ENCODE measurements at places on chromosomes 3 and 15.

GRCh38 chr15:89790661-89791060, 14.5 kb downstream of the MESP2 start:
- DNase-seq, result no peak

DNA sequence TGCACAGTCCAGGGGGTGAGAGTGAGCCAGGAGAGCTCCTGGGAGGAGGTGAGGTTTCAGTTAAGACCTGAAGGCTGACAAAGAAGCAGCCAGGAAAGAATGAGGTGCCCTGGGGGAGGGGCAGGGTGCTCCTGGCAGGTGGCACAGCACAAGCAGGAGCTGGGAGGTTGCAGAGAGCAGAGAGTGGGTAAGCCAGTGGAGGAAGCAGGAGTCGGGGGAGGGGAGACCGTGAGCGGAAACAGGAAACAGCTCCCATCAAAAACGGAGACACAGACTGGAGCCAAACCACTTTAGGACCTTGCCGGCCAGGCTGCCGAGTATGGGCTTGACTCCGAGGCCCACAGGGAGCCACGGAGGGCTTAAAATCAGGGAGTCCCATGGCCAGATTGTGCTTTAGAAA, 12.1 kb upstream of the FBLN2 start:
- DNase-seq, result no peak

DNA sequence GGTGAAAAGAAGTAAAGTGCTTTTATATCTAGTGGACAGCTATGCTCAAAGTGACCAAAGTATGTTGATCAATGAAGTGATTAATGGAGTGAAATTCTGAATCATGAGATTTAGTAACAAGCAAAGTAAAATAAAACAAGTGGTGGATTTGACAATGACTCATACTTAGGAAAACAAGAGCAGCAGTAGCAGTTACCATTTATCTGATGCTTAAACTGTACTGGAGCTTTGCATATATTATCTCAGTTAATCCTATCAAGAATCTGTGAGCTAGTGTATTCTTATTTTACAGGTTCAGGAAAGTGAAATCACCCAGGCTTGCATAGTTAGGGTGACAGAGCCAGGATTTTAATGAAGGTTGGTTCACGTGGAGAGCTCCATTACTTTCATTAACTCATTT, 50.6 kb upstream of the SPATA16 start:
- no peak for DNase-seq

DNA sequence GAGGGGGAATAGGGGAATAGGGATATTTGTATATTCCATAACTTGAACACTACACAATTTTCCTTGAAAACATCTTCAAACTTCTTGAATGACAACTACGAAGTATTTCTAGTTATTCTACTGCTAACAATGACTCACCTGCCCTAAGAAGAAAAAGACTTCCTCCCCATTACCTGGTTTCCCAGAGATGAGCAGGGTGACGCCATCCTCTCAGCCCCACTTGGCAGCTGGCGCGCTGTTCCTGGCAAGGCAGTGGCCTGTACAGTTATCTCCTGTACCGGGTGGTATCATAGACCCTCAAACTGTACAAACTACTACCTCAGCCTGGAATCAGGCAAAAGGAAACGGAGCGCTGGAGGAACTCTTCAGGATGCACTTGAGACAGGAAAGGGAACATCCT, 10.4 kb downstream of the WDR82 start:
- no peak for DNase-seq

DNA sequence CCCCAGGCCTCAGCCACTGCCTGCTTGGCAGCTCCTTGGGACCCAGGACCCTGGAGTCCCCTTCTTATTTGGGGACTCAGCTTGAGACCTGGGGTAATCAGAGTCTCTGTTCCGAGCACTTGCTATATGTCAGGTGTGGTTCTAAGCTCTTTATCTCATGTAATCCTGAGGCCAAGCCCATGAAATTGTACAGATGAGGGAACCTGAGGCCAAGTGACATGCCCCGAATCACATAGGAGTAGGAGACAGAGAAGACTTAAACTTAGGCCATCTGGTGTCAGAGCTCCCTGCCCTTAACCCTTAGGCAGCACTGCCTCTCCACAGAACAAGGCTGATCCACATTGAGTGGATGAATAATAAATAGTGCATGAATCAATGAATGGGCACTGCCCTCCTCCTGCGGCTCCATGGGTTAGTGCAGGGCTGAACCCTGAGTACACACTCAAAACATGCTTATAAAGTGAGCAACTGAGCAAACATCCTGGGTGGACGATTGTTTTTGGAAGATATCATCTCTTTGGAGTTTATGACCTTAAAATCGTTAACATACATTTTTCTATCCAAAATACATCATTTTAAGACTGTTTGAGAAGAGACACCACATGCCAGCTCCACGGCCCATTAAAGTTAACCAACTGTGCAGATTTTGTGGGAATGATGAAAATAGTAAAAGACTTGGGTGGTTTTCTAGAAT, 33.2 kb upstream of the IQSEC1 start:
- DNase-seq, result no peak
